Right ventricle myocardium inferior (tissue), 1 donor: ENCODE measurements at places on chromosomes 5 and 9. TPM values are rescaled to one million over a fixed set of nuclear protein-coding genes. Genes with fewer than 3 reads are reported as not detected.

OMD gene
- 3.2 TPM for total RNA-seq

BHMT gene
- total RNA-seq = not detected

FCN2 gene
- not detected for total RNA-seq

BASP1 gene
- total RNA-seq = 3.2 TPM

RIGI gene
- 4.7 TPM for total RNA-seq

AFAP1L1 gene
- total RNA-seq = 46.9 TPM

RETREG1 gene
- total RNA-seq = 197 TPM

C5orf22 gene
- 19.4 TPM for total RNA-seq

BTNL8 gene
- total RNA-seq = 0.41 TPM

WDR31 gene
- total RNA-seq = 13.0 TPM

ELOVL7 gene
- 0.46 TPM for total RNA-seq

MEIKIN gene
- not detected for total RNA-seq

ENHO gene
- total RNA-seq = 0.51 TPM

PTCD2 gene
- 15.5 TPM for total RNA-seq

CDH9 gene
- total RNA-seq = not detected

TAF11L10 gene
- total RNA-seq = not detected

PCDHGB6 gene
- total RNA-seq = 5.9 TPM

ZNF366 gene
- total RNA-seq = 8.7 TPM

PTPRD gene
- total RNA-seq = 13.3 TPM

BARHL1 gene
- total RNA-seq = not detected

CORO2A gene
- total RNA-seq = 0.60 TPM

CLIC3 gene
- 1.1 TPM for total RNA-seq

GCNT1 gene
- 3.2 TPM for total RNA-seq

FAXDC2 gene
- 27.6 TPM for total RNA-seq

SLC4A9 gene
- not detected for total RNA-seq

IL13 gene
- total RNA-seq = not detected

GM2A gene
- total RNA-seq = 28.4 TPM

ARHGEF28 gene
- 1.9 TPM for total RNA-seq

EFNA5 gene
- total RNA-seq = 28.5 TPM

HTR4 gene
- total RNA-seq = 0.22 TPM

ANXA2R gene
- total RNA-seq = 0.84 TPM

FKBP15 gene
- 19.4 TPM for total RNA-seq

ROPN1L gene
- not detected for total RNA-seq

HRCT1 gene
- total RNA-seq = 8.1 TPM

DDX4 gene
- not detected for total RNA-seq

C5orf58 gene
- total RNA-seq = not detected

OLFM1 gene
- total RNA-seq = 17.9 TPM

SOWAHA gene
- 0.27 TPM for total RNA-seq

THG1L gene
- 3.9 TPM for total RNA-seq
